ENCODE measurements at places on chromosomes 11 and 22.
A peak's percentile ranks its signal among the peaks of the same experiment; 100 is the strongest.

DNA sequence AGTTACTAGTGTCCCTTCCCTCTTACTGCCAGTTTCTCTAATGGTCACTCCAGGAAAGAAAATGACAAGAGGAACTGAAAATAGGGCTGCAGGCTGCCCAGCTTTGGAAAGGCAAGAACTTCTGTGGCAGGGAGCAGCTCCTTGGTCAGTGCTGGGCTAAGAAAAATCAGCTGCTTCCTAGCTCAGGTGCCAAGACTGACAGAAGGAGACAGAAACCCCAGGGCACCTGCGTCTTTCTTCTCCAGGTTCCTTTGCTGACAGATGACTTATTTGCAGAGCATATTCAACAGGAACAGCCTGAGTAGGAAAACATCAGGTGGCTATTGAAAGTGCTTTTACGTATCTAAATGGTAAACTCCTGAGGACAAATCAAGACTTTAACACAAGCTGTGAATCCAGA, 25.4 kb downstream of the MAML2 start:
- DNase-seq: no peak

GRCh38 chr22:41308054-41308453, 6.7 kb downstream of the ZC3H7B start:
- DNase-seq: no peak

- DNase-seq: no peak
Observed at GRCh38 chr11:76424891-76425290, 19.9 kb upstream of the EMSY start.

DNA sequence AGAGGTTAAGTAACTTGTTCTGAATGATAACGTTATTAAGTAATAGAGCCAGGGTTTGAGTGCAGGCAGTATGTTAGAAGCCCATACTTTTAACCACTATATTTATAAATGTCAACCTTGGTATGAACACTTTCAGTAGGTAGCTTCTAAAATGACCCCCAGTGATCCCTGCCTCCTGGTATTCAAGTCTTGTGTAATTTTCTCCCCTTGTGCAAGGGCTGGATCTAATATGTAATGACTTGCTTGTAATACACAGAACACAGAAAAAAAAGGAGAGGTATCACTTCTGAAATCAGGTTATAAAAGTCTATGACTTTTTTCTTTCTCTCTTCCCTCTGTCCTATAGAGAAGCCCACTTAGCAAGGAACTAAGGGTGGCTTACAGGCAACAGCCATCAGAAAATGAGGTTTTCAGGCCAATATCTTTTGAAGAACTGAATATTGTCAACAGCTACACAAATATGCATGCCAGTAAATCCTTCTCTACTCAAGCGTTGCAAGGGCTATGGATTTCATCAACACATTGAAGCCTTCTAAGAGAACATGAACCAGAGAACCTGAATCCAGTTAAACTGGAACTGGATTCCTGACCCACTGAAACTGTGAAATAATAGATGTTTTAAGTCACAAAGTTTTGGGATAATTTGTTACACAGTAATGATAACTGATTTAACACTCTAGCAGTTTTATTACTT, 712.3 kb downstream of the METTL15 start:
- DNase-seq: no peak

DNA sequence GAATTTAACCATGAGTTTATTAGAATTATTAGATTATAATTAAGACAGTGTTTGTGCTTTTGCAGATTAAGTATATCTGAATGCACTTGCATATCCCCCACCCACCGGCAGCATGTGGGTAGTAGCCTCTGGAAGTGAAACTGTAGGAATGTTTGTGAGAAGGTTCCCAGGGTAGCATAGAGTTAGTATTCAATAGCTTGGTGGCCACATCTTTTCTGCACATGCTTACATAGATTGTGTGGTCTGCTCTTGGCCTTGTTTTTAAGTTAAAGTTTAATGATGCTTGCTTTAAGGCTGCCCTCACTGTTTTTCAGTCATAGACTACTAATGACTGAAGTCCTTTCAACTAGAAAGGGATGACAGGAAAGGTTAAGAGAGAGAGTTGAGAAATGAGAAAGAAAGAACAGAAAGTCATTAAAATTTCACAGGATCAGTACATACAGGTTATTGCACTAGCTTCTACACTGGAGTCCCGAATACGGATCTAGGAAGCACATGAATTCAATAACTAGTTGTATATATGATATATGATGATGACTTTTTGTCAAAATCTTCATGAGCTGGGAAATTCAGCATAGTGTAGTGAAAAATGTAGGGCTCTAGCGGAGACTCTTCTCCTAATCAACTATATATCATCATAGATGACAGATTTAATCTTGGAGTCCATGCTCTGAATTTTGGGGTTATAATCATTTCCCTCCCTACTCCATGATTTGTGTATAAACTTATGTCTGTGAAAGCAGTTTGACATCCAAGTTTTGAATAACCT, 137.1 kb downstream of the ARHGAP42 start:
- DNase-seq: no peak

DNA sequence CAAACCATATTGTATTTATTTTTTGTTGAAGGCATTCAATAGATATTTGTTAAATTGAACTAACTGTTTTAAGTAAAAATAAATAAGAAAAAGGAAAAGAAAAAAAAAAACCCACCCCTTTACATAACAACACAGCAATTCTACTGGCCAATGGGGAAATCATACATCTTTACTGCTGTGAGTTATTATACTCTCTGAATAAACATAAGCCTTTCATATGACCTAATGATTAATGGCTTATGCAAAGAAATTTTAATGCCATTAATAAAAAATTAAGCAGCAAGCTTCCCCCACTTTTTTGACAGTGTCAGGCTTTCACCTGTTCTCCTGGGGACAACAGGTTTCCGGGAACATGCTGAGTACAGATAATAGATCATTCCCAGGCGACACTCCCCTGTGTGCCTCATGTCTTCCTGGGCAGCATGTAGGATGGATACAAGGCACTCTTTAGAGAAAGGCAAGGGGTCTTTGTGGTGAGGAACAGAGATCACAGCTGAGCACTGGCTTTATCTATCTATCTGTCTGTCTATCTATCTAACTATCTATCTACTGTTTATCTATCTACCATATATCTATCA, 676.0 kb downstream of the NTM start:
- no peak for DNase-seq

DNA sequence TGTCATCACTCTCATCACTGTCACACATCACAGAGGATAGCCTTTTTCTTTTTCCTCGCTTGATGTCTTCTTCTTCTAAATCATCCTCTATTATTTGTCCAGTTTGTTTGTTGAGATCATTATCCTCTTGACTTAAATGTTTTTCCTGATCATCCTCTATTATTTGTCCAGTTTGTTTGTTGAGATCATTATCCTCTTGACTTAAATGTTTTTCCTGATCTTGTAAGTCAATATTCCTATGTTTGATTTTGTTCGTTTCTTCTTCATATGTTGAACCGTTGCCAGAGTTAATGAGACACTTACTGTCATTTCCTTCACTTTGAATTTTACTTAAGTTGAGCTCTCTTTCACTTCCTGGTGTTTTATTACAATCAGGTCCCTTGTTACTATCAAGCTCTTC, 5.6 kb downstream of the CCDC82 start:
- no peak for DNase-seq

DNA sequence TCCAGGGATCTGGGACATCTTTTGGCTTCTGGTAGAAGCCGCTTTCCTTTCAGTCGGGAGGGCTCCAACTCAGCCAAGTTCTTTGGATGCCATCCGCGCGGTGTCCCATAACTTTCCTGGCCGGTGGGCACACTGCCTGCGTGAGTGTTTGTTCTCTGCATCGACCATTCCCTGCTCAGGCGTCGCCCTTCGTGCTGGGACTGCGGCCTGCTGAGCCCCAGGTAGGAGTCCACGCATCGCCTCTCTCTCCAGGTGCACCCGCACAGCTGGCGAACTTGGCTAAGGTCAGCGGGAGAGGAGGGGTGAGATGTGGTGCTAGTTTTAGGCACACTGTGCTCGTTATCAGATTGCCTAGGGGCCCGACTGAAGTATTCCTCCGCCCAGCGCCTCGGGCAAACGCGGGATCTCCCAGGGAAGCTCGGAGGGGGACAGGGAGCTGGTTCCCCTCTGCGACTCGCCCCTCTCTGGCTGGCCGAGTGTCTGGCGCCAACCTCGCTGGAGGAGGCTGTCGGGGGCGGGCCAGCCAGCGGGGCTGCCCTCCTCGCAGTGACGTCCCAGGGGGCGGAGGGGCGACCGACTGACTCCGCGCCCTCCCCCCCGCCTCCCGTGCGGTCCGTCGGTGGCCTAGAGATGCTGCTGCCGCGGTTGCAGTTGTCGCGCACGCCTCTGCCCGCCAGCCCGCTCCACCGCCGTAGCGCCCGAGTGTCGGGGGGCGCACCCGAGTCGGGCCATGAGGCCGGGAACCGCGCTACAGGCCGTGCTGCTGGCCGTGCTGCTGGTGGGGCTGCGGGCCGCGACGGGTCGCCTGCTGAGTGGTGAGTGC, at the start of gene LAYN:
Gene LAYN, plus strand, starts transcription at position 607 of the 823 bp plus-strand sequence. Its CDS starts 124 bp downstream, at position 731.
- no peak for DNase-seq

GRCh38 chr11:46336563-46337180, 10.6 kb upstream of the DGKZ start:
- DNase-seq: no peak

DNA sequence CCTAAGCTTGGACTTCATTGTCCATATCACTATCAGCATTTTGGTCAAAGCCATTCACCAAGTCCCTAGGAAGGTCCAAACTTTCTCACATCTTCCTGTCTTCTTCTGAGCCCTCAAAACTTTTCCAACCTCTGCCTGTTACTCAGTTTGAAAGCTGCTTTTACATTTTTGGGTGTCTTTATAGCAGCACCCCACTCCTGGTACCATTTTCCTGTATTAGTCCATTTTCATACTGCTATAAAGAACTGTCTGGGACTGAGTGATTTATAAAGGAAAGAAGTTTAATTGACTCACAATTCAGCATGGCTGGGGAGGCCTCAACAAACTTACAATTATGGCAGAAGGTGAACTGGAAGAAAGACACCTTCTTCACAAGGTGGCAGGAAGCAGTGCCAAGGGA, 717.0 kb upstream of the CCDC90B start:
- DNase-seq: no peak

DNA sequence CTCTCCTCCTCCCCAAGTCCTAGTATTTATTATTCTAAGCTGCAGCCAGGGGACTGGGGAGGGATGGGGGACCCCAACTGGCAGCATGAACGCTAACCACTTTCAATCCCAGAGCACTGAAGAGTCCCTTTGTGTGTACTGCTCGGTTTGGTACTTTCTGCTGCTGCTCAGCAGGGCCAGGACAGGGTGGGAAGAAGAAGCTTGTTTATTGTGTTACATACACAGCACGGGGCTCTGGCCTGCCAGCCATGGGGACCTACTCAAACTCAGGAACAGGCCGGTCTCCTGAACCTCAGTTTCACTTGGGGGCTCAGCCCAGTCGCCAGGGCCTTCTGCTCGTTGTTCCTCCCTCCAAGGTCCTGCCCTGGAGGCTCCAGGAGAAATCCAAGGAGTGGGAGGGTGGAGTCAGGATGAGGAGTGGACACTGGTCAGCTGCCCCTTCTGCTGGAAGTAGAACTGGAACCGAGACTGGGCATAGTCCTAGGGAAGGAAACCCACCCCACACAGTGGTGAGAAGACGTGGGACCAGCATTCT, 616 bp upstream of the CPT1B start:
- DNase-seq: no peak

DNA sequence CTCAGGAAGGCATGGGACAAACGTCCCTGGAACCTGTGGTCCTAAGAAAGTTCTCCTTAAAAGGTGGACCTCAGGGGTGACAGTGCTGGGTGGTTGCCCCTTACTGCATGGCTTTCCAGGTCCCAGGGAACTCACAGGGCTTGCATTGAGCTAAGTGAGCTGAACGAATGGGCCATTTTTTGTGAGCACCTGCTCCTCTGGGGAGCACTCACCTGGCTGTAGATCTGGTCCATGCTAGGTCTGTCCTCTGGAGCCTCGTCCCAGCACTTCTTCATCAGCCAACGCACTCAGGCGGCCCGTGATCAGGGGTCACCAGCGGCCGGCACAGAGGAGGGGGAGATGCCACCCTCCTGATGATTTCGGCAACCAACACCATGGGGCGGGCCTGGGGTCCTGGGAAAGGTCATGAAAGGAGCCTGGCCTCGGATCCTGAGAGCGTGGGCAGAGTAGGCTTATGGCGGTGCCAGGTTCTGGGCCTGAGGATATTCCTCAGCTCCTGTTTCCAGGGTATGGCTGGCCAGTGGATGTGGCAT, 36.8 kb upstream of the LRRC32 start:
- no peak for DNase-seq

- DNase-seq: no peak
Observed at GRCh38 chr22:38167988-38168407, 13.6 kb downstream of the PLA2G6 start.

- no peak for DNase-seq
Observed at GRCh38 chr11:12411806-12412727, 34.7 kb downstream of the PARVA start.

GRCh38 chr11:2410616-2411015, 10.1 kb downstream of the TSSC4 start:
- no peak for DNase-seq

DNA sequence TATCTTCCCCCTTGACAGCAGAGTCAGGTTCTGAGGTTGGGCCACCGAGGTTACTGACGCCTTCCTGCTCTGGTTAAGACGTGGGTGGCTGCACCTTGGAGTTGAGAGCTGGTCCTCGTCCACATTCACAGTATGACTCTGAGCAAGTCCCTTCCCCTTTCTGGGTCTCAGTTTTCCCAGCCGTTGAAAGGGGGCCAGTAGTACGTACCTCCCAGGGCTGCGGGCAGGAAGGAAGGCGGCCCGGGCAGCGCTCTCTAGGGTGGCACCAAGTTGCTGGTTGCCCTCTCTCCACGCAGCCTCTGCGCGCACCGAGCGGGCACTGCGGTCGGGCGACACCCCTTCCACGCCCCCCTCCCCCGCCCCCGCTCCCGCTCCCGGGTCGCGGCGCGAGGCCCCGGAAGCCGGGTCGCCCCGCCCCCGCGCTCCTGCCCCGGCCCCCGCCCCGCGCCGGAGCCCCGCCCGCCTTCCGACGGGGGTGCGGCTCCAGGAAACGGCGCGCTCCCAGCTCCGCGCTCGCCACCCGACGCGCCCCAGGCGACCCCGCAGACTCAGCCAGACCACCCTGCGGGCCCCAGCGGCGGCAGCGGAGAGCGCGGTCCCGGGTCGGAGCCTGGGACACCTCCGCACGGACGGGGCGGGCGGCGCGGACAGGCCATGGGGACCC, at the start of gene EHBP1L1:
Gene EHBP1L1, plus strand, starts transcription at position 486 of the 664 bp plus-strand sequence. CDS start 250 bp downstream, outside the sequence.
- peak; percentile 56 for DNase-seq

GRCh38 chr11:79335681-79336080, 105.1 kb downstream of the TENM4 start:
- DNase-seq: no peak

- DNase-seq: no peak
Observed at GRCh38 chr11:64880240-64881001, 2.0 kb upstream of the EHD1 start.

DNA sequence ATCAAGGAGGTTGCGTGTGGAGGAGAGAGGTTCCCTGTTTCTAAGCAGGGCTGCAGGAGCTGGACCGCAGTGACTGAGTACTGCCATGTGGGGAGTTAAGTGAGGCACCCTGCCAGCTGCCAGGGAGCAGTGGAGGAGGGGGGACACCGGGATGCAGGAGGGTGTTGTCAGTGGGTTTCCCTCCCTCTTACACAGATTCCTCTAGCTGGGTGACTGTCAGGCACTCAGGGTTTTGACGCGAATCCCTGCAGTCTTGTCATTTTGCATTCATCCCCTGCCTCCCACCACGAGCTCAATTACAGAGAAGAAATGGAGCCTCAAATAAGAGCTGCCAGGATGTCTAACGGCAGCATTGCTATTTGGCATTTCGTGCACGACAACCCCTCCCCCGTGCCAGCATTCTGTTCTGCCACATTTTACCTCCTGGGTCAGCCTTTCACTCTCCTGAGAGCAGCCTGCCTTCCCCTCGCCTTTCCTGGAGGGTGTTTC, 119.8 kb upstream of the SORL1-AS1 start:
- no peak for DNase-seq

- DNase-seq: no peak
Observed at GRCh38 chr11:66863428-66864125, 6.7 kb downstream of the LRFN4 start.

GRCh38 chr11:26143566-26144290, 188.2 kb upstream of the ANO3 start:
- no peak for DNase-seq

Data from stimulated activated CD8-positive, alpha-beta memory T cell treated with anti-CD3 and anti-CD28 coated beads, Interleukin-7, amount 100 ng/mL, for 1 hour (primary cell).